Calu3 (cell line): ENCODE measurements at places on chromosomes 16 and 17. TPM values are rescaled to one million over a fixed set of nuclear protein-coding genes. Genes with fewer than 3 reads are reported as not detected.

MT4 gene
- total RNA-seq = not detected in 2 replicates

HSPB9 gene
- 0.54 and 0.69 TPM in 2 replicates for total RNA-seq

NT5M gene
- total RNA-seq = 1.0 and 1.2 TPM in 2 replicates

KCNG4 gene
- not detected in 2 replicates for total RNA-seq

SMTNL2 gene
- not detected in 2 replicates for total RNA-seq

FSCN2 gene
- 5.5 and 7.0 TPM in 2 replicates for total RNA-seq

BICDL2 gene
- 59.4 and 70.9 TPM in 2 replicates for total RNA-seq

DNASE1L2 gene
- total RNA-seq = 5.7 and 7.5 TPM in 2 replicates

IKZF3 gene
- total RNA-seq = 30.9 and 41.0 TPM in 2 replicates

RANGRF gene
- total RNA-seq = 11.1 and 15.6 TPM in 2 replicates

KLHDC4 gene
- total RNA-seq = 106 and 109 TPM in 2 replicates

KLHL36 gene
- 90.4 and 93.6 TPM in 2 replicates for total RNA-seq

CDRT15L2 gene
- total RNA-seq = not detected in 2 replicates

HS3ST2 gene
- not detected in 2 replicates for total RNA-seq

ATAD5 gene
- total RNA-seq = 16.9 and 18.4 TPM in 2 replicates
